Tibial nerve (tissue), 4 donors: ENCODE measurements at places on chromosomes 7 and 10. TPM values are rescaled to one million over a fixed set of nuclear protein-coding genes. Genes with fewer than 3 reads are reported as not detected.

- DNase-seq = no peak
- H3K27me3 ChIP-seq = peaks cover 69% of the 10 kb centered on the region
- no peak overlapping the region for H3K27ac ChIP-seq
- no peaks in the 10 kb centered on the region for H3K4me1 ChIP-seq
These were observed 645 bp upstream of the TFR2 start for GRCh38 chr7:100641860-100642533.

- no peaks in the 10 kb centered on the region for H3K4me1 ChIP-seq
- no peak overlapping the region for H3K27ac ChIP-seq
- DNase-seq = no peak
- H3K4me3 ChIP-seq = no peak overlapping the region
- no peaks in the 10 kb centered on the region for H3K36me3 ChIP-seq
- H3K27me3 ChIP-seq = no peaks in the 10 kb centered on the region
These were observed 266.6 kb downstream of the DNAJB9 start for GRCh38 chr7:108836256-108836655.

DNA sequence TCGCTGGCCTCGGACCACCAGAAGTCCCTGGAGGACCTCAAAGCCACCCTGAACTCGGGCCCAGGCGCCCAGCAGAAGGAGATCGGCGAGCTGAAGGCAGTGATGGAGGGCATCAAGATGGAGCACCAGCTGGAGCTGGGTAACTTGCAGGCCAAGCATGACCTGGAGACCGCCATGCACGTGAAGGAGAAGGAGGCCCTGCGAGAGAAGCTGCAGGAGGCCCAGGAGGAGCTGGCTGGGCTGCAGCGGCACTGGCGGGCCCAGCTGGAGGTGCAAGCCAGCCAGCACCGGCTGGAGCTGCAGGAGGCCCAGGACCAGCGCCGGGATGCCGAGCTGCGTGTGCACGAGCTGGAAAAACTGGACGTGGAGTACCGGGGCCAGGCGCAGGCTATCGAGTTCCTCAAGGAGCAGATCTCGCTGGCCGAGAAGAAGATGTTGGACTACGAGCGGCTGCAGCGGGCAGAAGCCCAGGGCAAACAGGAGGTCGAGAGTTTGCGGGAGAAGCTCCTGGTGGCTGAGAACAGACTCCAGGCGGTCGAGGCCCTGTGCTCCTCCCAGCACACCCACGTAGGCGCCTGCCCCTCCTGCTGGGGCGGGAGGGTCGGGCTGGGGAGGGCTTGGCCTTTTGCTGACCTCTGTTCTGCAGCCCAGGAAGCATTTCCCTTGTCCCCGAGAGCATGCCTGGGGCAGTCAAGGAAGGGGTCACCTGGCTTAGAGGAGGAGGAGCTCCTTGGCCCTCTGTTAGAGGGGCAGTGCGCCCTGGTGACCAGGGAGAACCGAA lies 77.3 kb upstream of the GTF2IRD1 start:
- no peak for DNase-seq
- H3K36me3 ChIP-seq = no peaks in the 10 kb centered on the region
- no peak overlapping the region for H3K4me3 ChIP-seq
- no peak overlapping the region for H3K27ac ChIP-seq

OR6V1 gene
- total RNA-seq = not detected

EMX2 gene
- total RNA-seq = 1.5 TPM
